Caki2 (cell line): ENCODE measurements at places on chromosomes 5 and 9.

DNA sequence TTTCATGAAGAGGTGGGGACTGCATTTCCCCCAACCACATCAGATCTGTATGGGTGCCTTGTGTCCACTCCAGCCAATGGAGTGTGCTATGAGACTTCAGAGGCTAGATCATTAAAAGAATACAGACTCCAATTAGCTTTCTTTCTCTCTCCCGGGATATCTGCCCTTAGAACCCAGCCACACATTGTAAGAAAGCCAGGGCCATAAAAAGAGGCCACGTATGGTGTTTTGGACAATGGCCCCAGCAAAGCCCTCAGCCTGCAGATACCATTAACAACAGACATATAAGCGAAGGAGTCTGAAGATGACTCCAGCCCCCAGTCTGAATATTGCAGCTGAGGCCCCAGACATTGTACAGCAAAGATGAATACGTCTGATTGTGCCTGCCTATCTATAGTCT is 21.5 kb downstream of the IL6ST start:
- DNase-seq: no peak

- DNase-seq: no peak
Measured at GRCh38 chr5:76351577-76351976, 51.5 kb upstream of the IQGAP2 start.

- DNase-seq: no peak
Measured at GRCh38 chr5:75322066-75322465, 15.0 kb upstream of the HMGCR start.

DNA sequence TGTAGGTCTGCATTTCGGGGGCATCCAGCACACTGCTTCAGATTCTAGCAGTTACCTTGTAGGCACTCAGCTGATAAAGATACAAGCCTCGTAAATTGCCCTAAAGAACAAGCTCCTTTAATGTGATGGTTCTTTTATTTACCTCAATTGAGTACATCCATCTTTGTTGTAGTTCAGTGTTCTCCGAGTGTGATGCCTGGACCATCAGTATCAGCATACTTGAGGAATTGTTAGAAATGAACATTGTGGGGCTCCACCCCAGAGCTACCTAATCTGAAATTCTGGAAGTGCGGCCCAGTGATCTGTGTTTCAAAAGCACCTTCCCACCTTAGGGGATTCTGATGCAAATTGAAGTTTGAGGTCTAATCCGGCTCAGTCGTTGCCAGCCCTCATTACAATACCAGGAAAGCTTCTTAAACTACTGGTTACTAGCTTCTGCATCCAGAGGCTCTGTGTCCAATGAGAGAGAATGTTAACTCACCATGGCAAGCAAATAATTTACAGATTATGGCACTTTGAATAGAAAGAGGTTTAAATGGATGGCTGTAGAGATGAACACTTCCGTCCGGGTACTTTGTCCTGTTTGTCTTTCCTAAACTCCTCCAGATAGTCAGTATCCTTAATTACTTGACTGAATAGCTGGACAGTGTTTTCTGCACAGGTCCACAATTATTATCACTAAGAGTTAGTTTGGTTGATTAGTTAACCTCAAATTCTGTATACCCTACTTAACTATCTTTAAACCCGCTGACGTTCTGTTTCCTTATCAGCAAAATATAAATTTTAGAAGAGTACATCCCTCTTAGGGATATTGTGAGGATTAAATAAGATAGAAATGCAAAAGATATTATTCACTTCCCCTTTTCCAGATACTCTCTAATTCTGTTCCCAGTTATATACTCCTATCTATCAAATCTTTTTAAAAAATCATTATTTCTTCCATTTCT is 47.9 kb downstream of the RAI14 start:
- DNase-seq: no peak

DNA sequence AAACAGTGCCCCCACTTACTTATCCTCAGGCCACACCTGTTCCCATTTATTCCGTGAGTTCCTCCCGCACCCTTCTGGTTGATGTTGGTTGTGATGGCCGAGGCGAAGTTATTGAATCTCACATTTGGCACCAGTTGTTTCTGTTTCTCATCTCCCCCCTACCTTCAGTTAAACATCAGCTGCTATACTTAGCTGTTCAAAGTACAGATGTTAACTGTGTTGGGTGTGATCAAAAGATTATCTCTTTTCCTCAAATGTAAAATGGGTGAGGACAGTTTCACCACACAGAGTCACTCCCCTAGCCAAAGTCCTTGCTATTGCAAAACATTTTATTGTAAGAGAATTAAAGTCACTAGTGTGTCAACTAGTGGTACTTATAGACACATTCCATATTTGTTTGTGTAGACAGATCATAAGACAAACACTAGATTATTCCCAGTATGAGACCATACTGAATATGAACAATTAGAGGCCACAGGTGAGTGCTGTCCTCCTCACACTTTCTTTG is 43.2 kb upstream of the PRSS3 start:
- DNase-seq: no peak

GRCh38 chr5:172871536-172871935 is 37.5 kb downstream of the ERGIC1 start:
- DNase-seq: no peak

DNA sequence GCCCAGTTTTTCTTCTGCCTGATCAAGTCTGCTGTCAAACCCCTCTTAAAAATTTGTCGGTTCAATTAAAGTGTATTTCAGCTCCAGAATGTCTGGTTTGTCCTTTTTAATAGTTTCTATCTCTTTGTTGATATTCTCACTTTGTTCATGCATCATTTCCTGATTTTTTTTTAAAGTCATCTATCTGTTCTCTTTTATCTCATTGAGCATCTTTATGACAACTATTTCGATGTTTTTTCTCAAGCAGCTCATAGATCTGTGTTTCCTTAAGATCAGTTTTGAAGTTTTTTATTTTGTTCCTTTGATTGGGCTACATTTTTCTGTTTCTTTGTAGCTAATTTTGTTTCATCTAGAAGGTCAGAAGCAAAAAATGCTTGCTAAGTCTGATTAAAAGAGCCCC is 53.7 kb downstream of the FGD3 start:
- no peak for DNase-seq

- no peak for DNase-seq
Measured at GRCh38 chr5:79573983-79574890, 38.0 kb upstream of the TENT2 start.

- no peak for DNase-seq
Measured at GRCh38 chr5:74239261-74239660, 401.3 kb downstream of the ENC1 start.

GRCh38 chr9:93320591-93321219 is 130.8 kb upstream of the FAM120A start:
- DNase-seq: no peak

- DNase-seq: no peak
Measured at GRCh38 chr5:93995126-93995621, 253.8 kb upstream of the POU5F2 start.

DNA sequence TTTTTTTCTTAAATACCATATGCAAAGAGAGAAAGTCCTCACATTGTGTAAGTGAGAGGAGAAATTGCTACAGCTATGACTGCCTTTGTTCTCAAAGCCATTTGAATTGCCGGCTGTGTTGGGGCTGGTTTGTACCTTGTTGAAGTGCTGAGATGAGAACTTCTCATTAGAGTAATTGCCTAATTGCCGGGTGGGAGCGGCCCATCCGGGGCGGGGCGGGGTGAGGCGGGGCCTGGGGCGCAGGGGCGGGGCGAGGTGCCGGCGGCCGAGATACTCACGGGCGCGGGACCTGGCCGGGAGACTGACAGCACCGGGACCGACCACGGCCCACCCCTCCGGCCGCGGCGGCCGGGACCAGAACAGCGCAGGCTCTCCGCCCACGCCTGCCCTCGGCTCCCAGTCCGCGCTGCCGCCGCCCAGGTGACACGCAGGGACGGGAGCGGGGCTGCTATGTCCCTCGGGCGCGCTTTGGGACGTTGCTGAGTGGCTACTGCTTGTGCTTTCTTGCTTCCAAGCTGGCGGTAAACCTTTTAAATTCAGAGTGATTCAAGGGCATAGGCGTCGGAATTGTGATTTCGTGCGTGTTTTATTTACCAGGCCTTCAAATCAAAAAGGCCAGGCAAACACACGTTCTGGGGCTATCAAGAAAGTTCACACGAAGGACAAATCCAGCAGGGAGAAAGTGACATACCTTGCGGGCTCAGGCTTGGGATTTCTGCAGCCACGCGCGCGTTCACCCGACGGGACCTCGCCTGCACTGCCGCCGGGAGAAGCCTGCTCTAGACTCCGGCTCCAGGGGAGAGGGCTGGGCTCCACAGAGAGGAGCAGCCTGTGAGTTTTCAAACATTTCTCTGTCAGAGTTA is 269.1 kb downstream of the FANCC start:
- DNase-seq: peak; percentile 42

DNA sequence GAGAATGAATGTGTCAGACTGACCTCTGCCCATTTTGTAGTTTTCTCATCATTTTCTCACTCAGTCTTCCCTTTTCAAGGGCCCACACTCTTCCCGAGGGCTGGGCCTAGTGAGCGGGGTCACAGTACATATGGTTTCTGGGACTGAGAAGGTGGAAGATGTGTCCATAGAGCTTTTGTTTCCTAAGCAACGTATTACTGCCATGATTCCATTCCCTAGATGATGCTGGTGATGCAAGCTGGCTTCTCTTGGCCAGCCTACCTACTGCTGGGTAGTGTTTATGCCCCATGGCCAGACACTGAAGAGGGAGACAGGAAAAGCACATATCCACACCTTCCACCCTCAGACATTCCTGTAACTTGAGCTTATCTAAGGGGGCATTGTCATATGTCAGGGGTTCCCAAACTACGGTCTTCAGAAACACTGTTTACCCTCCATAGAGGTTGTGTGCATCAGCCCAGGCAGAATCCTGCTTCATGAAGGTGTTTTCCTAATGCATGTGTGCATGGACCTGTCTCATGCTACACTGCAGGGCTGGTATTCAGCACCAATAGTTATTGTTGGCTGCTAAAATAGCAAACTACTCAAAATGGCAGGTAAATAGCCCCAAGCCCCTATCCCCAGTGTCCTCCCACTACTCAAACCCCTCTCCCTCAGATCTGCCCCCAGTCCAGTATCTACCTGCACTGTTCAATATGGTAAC is 9.5 kb downstream of the IRF1 start:
- DNase-seq: no peak

GRCh38 chr5:116970318-116970717 is 395.7 kb upstream of the SEMA6A start:
- DNase-seq: no peak

- no peak for DNase-seq
Measured at GRCh38 chr9:91933556-91934352, 16.3 kb downstream of the ROR2 start.

DNA sequence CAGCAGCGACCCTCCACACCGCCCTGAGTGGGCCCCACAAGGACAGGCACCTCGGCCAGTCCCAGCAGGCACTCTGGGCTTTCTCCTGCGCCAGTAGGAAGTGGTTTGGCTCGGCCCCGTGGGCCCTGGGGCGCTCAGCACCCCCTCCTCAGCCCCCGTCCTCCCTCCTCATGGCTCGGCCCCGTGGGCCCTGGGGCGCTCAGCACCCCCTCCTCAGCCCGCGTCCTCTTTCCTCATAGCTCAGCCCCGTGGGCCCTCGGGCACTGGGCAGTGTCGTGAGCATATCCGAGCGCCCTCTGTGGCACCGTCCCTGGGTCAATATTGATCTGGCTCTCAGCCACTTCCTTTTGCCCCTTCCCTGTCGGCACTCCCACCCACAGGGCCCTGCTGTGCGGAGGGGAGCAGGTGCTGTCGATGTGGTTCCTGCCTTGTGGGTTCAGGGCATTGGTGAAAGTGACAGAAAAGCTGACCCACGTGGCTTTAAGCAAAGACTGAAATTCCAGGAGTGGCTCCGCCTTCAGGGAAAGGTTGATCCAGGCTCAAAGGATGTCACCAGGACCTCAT is 5.5 kb upstream of the SCGB3A1 start:
- no peak for DNase-seq

DNA sequence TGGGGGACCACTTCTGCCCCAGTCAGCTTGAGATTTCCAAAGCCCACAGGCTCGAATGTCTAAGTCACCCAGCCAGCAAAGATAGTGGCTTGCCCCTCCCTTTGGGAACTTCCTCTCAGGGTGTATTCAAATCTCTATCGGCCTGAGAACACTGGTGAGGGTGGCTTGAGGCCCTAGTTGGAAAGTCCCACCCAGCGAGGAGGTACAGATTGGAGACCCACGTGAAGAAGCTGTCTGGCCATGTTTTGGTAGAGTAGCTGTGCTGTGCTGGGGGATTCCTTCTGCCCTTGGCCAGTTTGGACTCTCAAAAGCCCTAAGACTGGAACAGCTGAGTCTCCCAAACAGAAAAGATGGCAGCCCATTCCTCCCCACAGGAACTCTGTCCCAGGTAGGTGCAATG is 172.7 kb upstream of the RIOK2 start:
- no peak for DNase-seq

- no peak for DNase-seq
Measured at GRCh38 chr5:179287631-179288030, 57.6 kb downstream of the ADAMTS2 start.

- no peak for DNase-seq
Measured at GRCh38 chr5:88879724-88880123, 3.3 kb downstream of the MEF2C start.

DNA sequence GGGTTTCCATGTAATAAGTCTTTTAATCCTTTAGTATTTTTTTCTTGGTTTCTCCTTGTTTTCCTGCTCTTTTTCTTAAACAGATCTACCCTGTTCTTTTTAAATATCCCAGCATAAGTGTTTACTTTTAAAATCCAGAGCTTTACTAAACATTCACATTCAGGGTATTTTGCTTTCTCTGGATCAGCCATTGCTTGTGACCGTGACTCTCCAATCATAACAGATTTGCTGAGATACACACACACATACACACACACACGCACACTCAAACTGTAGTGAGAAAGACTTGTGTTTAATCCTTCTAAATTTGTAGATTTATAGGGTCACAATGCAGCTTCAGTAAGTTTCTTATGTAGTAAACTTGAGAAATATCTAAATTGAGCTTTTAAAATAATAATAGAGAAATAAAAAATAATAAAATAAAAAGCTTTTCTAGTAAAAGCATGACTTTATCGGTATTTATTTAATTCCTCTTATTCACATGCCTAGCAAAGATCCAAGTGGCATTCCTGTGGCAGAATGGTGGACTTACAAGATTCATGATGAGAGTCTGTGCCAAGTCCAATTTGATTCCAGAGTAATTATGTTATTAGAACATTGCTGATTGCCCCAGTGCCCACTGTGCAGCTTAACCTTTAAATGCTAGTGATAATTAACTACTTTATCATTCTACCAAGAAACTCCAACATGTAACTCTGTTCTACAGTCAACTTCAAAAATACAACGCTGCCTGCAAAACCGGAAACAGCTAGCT is 129.0 kb downstream of the TLE4 start:
- no peak for DNase-seq
